ENCODE measurements at places on chromosomes 3 and 15. TPM values are rescaled to one million over a fixed set of nuclear protein-coding genes. Genes with fewer than 3 reads are reported as not detected.

GRCh38 chr3:193190146-193190786 lies 50.8 kb upstream of the PLAAT1 start:
- no peaks in the 10 kb centered on the region for H3K27me3 ChIP-seq
- no peak overlapping the region for H3K4me3 ChIP-seq
- H3K36me3 ChIP-seq, result no peaks in the 10 kb centered on the region
- peak; percentile 54 for DNase-seq
- H3K4me1 ChIP-seq, result no peaks in the 10 kb centered on the region
- H3K27ac ChIP-seq, result no peak overlapping the region

GRCh38 chr3:14823910-14824629 lies 5.3 kb downstream of the FGD5 start:
- no peaks in the 10 kb centered on the region for H3K4me1 ChIP-seq
- no peak for DNase-seq
- peaks cover 32% of the 10 kb centered on the region for H3K27me3 ChIP-seq
- H3K4me3 ChIP-seq, result no peak overlapping the region

CPLX3 gene
- total RNA-seq, result 37.5 TPM

DNA sequence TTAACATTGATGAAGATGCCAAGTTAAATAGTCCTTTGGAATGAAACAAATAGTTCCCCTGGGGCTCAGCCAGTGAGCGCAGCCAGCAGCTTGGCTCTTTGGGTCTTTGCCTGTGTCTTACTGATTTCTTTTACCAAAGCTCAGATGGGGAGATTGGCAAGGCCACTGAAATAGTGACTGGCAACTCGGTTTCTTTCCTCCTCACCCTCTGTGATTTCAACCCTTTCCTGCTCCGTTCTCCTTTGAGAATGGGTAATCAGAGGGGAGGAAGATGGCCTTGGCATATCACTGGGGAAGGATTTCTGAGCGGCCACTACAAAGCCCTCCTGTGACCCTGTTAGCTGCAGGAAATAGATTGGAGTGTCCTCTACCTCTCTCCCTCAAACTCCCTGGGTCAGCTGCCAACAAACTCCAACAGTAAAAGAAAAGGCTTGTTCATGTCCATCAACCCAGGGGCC lies 337.1 kb upstream of the LRRFIP2 start:
- peak overlapping the region; percentile 62 for H3K27ac ChIP-seq
- H3K4me3 ChIP-seq, result no peak overlapping the region
- peak; percentile 12 for DNase-seq
- H3K36me3 ChIP-seq, result no peaks in the 10 kb centered on the region
- H3K27me3 ChIP-seq, result no peaks in the 10 kb centered on the region
- peaks cover 12% of the 10 kb centered on the region for H3K4me1 ChIP-seq

- H3K4me1 ChIP-seq, result no peaks in the 10 kb centered on the region
- no peak overlapping the region for H3K4me3 ChIP-seq
- no peaks in the 10 kb centered on the region for H3K27me3 ChIP-seq
- H3K27ac ChIP-seq, result peak overlapping the region; percentile 34
- peaks cover 96% of the 10 kb centered on the region for H3K36me3 ChIP-seq
- no peak for DNase-seq
Observed at GRCh38 chr3:69058947-69059224, 6.8 kb upstream of the TMF1 start.

BMF gene
- total RNA-seq, result 2.3 TPM

- H3K36me3 ChIP-seq, result no peaks in the 10 kb centered on the region
- H3K4me3 ChIP-seq, result no peak overlapping the region
- no peaks in the 10 kb centered on the region for H3K4me1 ChIP-seq
- no peak overlapping the region for H3K27ac ChIP-seq
Observed at GRCh38 chr3:99624496-99625236, 13.7 kb upstream of the COL8A1 start.

LRRC31 gene
- total RNA-seq, result 5.5 TPM

PCSK6 gene
- total RNA-seq, result 91.5 TPM

DNA sequence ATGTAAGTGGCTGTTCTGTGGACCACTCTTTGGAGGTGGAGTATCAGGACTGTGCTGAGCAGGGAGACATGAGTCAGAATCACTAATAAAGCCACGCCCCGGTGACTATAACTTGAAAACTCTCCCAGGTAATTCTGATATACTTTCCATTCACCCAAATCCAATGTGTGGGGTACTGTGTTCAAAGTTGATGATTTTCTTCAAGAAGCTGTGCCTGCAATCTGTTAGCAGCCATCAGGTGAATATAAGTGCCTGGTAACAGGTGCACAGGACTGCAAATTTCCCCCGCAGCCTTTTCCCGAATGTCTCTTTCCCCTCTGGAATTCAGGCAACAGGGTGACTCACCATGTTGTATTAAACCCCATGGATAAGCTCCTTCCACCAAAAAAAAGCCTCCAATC lies 17.0 kb downstream of the MAGI1 start:
- H3K27me3 ChIP-seq, result no peaks in the 10 kb centered on the region
- no peak overlapping the region for H3K4me3 ChIP-seq
- peaks cover 19% of the 10 kb centered on the region for H3K4me1 ChIP-seq
- peak; percentile 58 for DNase-seq
- peak overlapping the region; percentile 78 for H3K27ac ChIP-seq

AHSG gene
- not detected for total RNA-seq

GRCh38 chr3:18481946-18482548 lies 56.9 kb upstream of the SATB1 start:
- no peaks in the 10 kb centered on the region for H3K36me3 ChIP-seq
- H3K4me3 ChIP-seq, result no peak overlapping the region
- H3K4me1 ChIP-seq, result no peaks in the 10 kb centered on the region
- no peak overlapping the region for H3K27ac ChIP-seq

DNA sequence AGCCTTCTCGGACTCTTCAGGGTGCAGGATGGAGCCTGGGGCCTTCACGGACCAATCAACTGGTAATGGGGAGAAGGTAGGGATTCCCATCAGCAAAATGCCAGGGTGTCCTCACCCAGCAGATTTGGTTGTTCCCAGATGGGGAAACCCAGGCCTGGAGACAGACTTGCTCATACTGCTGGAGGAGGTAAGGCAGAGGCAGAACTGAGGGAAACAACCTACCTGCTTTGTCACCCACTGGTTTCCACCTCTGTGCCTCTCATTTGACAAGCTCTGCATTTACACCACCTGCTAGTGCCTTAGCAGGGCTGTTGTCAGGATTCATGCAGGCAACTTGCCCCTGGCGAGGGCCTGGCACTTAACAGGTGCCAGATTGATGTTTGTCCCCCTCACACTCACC lies 15.9 kb downstream of the RHCG start:
- no peaks in the 10 kb centered on the region for H3K36me3 ChIP-seq
- no peaks in the 10 kb centered on the region for H3K4me1 ChIP-seq
- no peak overlapping the region for H3K4me3 ChIP-seq
- H3K27me3 ChIP-seq, result no peaks in the 10 kb centered on the region
- DNase-seq, result no peak
- H3K27ac ChIP-seq, result no peak overlapping the region

- no peak for DNase-seq
- H3K27me3 ChIP-seq, result no peaks in the 10 kb centered on the region
- no peaks in the 10 kb centered on the region for H3K36me3 ChIP-seq
- peaks cover 46% of the 10 kb centered on the region for H3K4me1 ChIP-seq
Observed at GRCh38 chr3:125116311-125117080, 60.7 kb upstream of the HEG1 start.

DNA sequence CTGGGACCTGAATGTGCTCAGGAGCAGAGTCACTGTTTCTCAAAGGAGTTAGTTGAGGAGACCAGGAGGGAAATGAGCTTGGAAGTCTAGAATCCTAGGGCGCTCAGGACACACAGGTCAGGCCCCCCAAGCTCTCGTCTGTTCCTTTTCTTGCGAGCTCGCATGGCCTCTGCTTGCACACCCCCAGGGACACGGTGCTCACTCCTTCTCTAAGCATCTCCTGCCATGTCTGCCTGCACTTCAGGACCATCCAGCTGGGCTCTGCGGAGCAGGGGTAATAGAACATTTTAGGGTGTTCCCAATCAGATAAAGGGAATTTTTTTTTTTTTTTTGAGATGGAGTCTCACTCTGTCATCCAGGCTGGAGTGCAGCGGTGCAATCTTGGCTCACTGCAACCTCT lies 213.2 kb downstream of the XXYLT1 start:
- H3K27ac ChIP-seq, result no peak overlapping the region
- H3K27me3 ChIP-seq, result no peaks in the 10 kb centered on the region
- H3K4me1 ChIP-seq, result peaks cover 4% of the 10 kb centered on the region

DNA sequence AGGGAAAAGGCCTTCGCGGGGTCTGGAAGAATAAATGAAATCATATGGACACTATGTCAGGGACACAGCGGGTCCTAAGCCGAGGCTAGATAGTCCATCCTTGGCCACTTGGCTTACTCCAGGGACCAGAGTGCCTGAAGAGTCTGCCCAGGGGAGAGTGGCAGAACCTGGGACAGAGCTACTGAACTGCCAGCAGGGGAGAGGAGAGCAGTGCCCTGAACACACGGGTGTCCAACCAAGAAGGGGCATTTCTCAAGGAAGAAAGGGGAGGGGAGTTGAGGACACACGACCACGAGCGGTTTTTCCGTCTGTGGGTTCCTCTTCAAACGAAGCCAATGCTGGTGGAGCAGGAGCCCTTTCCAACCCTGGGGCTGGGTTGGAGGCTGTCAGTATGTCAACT lies 1.0 kb downstream of the ACAN start:
- no peak overlapping the region for H3K4me3 ChIP-seq
- peaks cover 48% of the 10 kb centered on the region for H3K27me3 ChIP-seq
- no peaks in the 10 kb centered on the region for H3K4me1 ChIP-seq
- no peaks in the 10 kb centered on the region for H3K36me3 ChIP-seq

CCR8 gene
- total RNA-seq, result not detected

IGDCC3 gene
- 1.7 TPM for total RNA-seq

DNA sequence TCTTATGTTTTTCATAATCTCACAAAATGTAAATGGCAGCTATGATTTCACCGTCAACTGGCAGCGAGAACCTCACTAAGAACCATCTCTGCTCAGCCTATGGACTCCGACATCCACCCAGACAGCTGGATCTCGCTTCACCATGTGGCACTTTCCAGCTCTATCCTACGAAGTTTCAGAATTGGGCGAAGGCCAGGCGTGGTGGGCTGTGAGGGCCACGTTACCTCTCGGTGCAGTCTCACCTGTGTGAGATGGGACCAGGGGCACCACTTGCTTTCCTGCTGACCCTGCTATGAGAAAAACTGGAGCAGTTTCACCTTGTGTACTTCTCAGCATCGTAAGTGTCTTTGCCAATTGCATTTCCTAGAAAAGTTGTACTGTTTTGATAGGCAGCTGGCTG lies 32.3 kb downstream of the CHDH start:
- H3K4me3 ChIP-seq, result no peak overlapping the region
- no peak overlapping the region for H3K27ac ChIP-seq
- no peaks in the 10 kb centered on the region for H3K4me1 ChIP-seq
